Liver (tissue), 10 donors: ENCODE measurements at places on chromosomes 1 and 21. TPM values are rescaled to one million over a fixed set of nuclear protein-coding genes. Genes with fewer than 3 reads are reported as not detected.

The EXO1 gene
- total RNA-seq, result 16.2 TPM

The CYYR1 gene
- 2.4 TPM for total RNA-seq

The SLC6A17 gene
- total RNA-seq, result not detected

The KIF21B gene
- 1.6 TPM for total RNA-seq

The RAB7B gene
- total RNA-seq, result 0.89 TPM

The CELA3A gene
- total RNA-seq, result 0.23 TPM

The OLIG2 gene
- total RNA-seq, result not detected

The PCAT6 gene
- total RNA-seq, result not detected

DNA sequence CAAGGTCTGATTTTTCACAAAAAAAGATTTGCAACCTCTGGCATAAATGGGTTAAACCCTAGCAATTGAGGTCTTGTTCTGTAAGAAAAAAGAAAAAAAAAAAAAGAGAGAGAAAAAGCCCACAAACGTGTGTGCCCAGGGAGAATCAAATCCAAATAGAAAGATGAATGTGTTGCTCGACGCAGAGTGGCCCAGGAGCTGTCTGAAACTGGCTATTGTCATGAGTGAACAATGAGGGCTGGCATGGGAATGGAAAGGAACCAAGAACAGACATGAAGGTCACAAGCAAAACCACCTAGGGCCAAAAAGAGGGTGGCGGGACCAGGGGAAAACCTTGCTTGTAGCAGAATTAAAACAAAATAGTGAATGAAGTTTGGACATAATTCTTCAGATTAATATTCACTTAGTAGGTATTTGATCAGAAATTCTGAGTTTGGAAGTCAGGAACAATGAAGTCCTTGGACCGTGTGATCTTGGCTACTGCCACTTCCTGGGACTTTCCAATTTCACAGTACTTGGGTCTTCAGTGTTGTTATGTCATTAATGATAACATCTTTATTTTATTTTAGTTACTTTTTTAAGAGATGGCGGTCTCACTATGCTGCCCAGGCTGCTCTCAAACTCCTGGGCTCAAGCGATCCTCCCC lies 3.1 kb downstream of the ENO1 start:
- H3K36me3 ChIP-seq, result peaks cover 13% of the 10 kb centered on the region
- H3K27me3 ChIP-seq, result no peaks in the 10 kb centered on the region
- DNase-seq, result no peak
- H3K4me3 ChIP-seq, result no peak overlapping the region
- H3K27ac ChIP-seq, result peak overlapping the region; percentile 5

DNA sequence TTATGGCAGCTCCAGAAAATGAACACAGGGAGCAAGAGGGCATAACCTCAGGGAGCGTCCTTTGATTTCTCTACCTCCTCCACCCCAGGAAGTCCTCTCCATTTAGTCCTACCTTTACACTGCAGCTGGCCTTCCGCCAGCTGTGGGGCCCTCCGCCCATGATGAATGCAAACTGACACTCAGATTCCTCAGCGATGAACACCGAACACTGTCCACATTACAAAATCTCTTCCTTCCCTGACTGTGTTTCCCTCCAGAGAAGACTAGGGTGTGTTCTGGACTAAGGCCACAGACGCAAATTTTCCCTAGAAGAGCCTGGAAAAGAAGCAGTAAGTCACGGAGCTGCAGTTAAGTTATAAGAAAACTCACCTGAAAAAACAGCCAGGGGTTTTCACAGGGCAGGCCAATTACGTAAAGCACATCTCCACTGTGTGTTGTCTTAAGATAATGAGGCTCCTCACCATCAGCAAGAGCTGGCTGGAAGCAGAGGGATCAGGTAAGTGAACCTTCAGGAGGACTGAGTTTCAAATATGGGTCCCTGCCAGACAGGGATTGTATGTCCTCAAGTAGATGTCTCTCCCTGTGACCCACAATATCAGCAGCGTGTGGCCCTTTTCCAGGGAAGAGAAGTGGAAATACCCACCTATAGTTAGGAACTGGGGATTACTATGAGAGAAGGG lies 46.3 kb upstream of the ATP1B1 start:
- no peak for DNase-seq
- H3K36me3 ChIP-seq, result no peaks in the 10 kb centered on the region
- no peaks in the 10 kb centered on the region for H3K4me1 ChIP-seq

DNA sequence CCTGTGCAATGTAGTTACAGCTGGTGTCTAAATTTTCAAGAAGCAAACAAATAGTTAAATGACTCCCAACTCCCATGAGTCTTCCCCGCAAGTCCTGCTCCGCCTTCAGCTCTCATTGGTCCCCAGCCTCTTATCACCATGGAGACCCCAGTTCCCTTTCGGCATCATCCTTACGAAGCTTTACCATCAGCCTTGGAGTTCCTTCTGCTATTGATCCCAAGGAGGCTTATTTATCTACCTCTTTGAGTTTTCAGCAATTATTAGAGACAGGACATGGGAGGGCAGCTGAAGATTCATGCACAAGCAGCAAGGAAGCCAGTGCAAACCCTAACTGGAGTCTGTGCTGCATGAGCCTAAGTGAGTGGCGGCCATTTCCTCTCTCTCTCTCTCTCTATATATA lies 12.3 kb downstream of the KCNA2 start:
- no peak for DNase-seq
- no peak overlapping the region for H3K27ac ChIP-seq
- H3K36me3 ChIP-seq, result no peaks in the 10 kb centered on the region
- H3K27me3 ChIP-seq, result no peaks in the 10 kb centered on the region
- no peaks in the 10 kb centered on the region for H3K4me1 ChIP-seq
- H3K4me3 ChIP-seq, result no peak overlapping the region

DNA sequence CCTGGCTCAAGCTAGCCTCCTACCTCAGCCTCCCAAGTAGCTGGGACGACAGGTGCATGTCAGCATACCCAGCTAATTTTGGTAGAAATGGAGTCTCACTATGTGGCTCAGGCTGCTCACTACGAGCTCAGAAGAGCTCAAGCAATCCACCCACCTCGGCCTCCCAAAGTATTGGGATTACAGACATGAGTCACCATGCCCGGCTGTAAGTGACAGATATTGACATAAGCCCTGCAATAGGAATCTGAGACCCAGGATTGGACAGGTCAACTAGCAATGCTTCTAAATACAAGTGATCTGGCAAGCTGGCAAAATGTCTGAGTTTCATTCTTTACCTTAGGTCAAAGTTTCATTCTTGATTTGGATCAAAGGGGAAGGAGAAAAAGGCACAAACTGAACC lies 40.5 kb upstream of the H6PD start:
- H3K36me3 ChIP-seq, result no peaks in the 10 kb centered on the region
- peaks cover 3% of the 10 kb centered on the region for H3K27me3 ChIP-seq
- H3K27ac ChIP-seq, result no peak overlapping the region

DNA sequence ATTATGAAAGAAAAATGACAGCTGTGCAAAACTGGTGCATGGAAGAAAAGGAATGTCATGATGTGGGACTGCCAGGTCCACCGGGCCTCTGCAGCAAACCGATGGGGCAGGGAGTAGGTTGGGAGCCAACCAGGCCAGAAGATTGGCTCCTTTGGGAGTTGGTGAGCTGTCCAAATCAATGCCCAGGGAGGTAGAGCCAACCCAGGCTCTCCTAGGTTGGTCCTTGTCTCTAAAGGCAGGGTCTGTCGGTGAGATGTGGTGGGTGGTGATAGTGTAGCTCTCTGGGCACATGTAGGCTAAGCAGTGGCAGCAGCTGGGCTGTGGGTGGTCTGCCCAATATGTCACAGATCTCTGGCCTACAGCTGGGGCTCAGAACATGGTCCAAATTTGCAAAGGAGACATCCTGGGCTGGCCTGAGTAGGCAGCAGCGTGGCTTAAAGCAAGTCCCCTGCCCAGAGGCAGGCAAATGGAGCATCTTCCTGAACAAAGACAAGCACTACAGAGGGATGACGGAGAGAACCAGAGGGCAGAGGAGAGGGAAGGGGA lies 61.2 kb upstream of the PRDX6 start:
- no peaks in the 10 kb centered on the region for H3K27me3 ChIP-seq
- H3K27ac ChIP-seq, result no peak overlapping the region
- H3K4me3 ChIP-seq, result no peak overlapping the region
- peaks cover 2% of the 10 kb centered on the region for H3K36me3 ChIP-seq
- DNase-seq, result no peak

DNA sequence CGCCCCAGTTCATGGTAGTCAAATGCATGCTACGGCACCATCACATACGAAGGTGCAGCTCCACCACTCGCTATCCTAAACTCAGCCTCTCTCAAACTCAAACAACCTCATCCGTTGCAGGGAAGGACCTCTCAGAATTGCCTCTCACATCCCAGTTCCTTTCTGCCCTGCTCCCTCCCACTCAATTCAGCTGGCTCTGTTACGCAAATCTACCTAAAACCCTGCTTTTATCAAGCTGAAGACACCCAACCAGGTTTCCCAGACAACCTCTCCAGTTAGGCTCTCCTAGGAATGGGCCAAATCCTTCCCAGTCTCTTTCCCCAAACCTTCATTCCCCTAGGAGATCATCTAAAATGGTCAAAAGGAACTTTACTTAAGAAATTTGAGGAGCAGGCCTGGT lies 62.9 kb downstream of the CLSTN1 start:
- H3K27me3 ChIP-seq, result no peaks in the 10 kb centered on the region
- H3K27ac ChIP-seq, result no peak overlapping the region
- peaks cover 1% of the 10 kb centered on the region for H3K4me1 ChIP-seq
- no peak overlapping the region for H3K4me3 ChIP-seq

GRCh38 chr1:237124856-237125462 lies 83.0 kb downstream of the RYR2 start:
- H3K27ac ChIP-seq, result no peak overlapping the region
- no peaks in the 10 kb centered on the region for H3K4me1 ChIP-seq
- DNase-seq, result no peak
- no peaks in the 10 kb centered on the region for H3K27me3 ChIP-seq
- H3K4me3 ChIP-seq, result no peak overlapping the region

GRCh38 chr1:110594456-110595352 lies 11.5 kb downstream of the KCNA2 start:
- no peaks in the 10 kb centered on the region for H3K4me1 ChIP-seq
- DNase-seq, result no peak
- no peak overlapping the region for H3K4me3 ChIP-seq
- H3K36me3 ChIP-seq, result no peaks in the 10 kb centered on the region
- H3K27me3 ChIP-seq, result no peaks in the 10 kb centered on the region

- no peak overlapping the region for H3K27ac ChIP-seq
- H3K4me3 ChIP-seq, result no peak overlapping the region
- no peaks in the 10 kb centered on the region for H3K27me3 ChIP-seq
- no peaks in the 10 kb centered on the region for H3K4me1 ChIP-seq
Observed at GRCh38 chr21:42151148-42151947, 67.6 kb upstream of the ABCG1 start.

GRCh38 chr21:42392731-42393442 lies 3.0 kb downstream of the TMPRSS3 start:
- no peak for DNase-seq
- H3K4me1 ChIP-seq, result no peaks in the 10 kb centered on the region
- no peaks in the 10 kb centered on the region for H3K27me3 ChIP-seq
- H3K4me3 ChIP-seq, result no peak overlapping the region
- H3K27ac ChIP-seq, result no peak overlapping the region

DNA sequence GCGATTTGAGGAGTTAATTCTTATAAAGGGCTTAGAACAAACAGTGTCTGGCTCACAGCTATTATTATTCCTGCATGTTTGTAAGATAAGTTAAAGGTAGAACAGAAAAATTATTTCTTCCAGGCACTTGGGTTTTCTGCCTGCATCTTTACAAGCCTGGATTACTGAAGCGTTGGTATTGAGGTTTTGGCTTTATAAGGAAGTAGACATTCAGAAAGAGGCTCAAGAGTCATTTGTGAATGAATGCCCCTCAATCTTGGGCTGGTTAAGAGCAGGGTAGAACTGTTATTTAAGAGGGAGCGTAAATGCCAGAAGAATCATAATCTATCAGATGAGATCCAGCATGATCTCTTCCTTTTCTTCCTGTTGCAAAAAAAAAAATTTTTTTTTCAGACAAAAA lies 77.3 kb upstream of the ARID1A start:
- H3K4me3 ChIP-seq, result no peak overlapping the region
- H3K4me1 ChIP-seq, result no peaks in the 10 kb centered on the region
- no peaks in the 10 kb centered on the region for H3K27me3 ChIP-seq
- DNase-seq, result no peak
- H3K27ac ChIP-seq, result no peak overlapping the region

- no peak for DNase-seq
- peak overlapping the region; percentile 32 for H3K27ac ChIP-seq
- H3K27me3 ChIP-seq, result no peaks in the 10 kb centered on the region
- peak overlapping the region; percentile 99 for H3K4me3 ChIP-seq
- H3K36me3 ChIP-seq, result no peaks in the 10 kb centered on the region
Observed at GRCh38 chr1:147600119-147601111, 59.1 kb downstream of the BCL9 start.

- no peaks in the 10 kb centered on the region for H3K36me3 ChIP-seq
- H3K4me1 ChIP-seq, result no peaks in the 10 kb centered on the region
- H3K27me3 ChIP-seq, result no peaks in the 10 kb centered on the region
- no peak overlapping the region for H3K4me3 ChIP-seq
- no peak overlapping the region for H3K27ac ChIP-seq
Observed at GRCh38 chr1:162046921-162047320, 22.6 kb upstream of the NOS1AP start.

GRCh38 chr1:158506369-158506987 lies 34.5 kb downstream of the OR10R2 start:
- no peaks in the 10 kb centered on the region for H3K36me3 ChIP-seq
- H3K27me3 ChIP-seq, result no peaks in the 10 kb centered on the region
- no peak overlapping the region for H3K4me3 ChIP-seq
- H3K27ac ChIP-seq, result no peak overlapping the region
- DNase-seq, result no peak
- no peaks in the 10 kb centered on the region for H3K4me1 ChIP-seq

- no peak overlapping the region for H3K4me3 ChIP-seq
- no peak for DNase-seq
- H3K27ac ChIP-seq, result no peak overlapping the region
Observed at GRCh38 chr1:235582130-235582529, 67.5 kb downstream of the GNG4 start.

DNA sequence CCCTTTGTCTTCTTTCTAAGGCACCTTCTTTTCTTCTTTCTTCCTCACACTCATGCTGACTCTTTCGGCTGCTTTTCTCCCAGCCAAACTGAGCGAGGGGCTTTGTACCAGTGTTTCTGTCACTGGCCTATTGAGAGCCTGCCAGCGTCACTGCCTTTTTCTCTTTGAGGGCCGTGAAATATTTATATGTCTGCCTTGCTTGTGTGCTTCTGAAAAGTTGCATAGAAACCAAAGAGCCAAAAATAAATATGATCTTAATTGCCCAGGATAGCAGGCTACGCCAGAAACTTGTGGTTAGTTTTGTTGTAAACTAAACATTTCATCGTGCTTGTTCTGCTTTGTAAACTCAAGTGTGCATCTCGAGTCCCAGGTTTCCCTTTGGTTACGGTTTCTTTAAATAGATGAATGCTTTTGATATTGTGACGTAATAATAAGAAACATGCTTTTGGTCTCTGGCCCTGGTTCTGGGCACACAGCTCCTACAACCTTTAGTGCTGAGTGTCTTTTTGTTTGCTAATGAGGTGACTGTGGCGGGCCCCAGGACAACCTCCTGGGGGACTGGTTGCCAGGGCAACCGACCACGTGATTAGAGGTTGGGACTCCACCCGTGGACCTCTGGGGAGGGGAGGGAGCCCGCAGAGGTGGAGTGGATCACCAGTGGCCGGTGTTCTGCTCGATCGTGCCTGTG lies 10.8 kb downstream of the SLC37A1 start:
- peaks cover 6% of the 10 kb centered on the region for H3K4me1 ChIP-seq
- no peak overlapping the region for H3K27ac ChIP-seq
- no peak overlapping the region for H3K4me3 ChIP-seq
- no peaks in the 10 kb centered on the region for H3K27me3 ChIP-seq
- DNase-seq, result no peak
